Activated CD4-positive, CD25-positive, alpha-beta regulatory T cell treated with anti-CD3 and anti-CD28 coated beads, Interleukin-2, amount 50 U/mL, for 72 hours (primary cell): ENCODE measurements at places on chromosomes 11 and 22.
A peak's percentile ranks its signal among the peaks of the same experiment; 100 is the strongest.

DNA sequence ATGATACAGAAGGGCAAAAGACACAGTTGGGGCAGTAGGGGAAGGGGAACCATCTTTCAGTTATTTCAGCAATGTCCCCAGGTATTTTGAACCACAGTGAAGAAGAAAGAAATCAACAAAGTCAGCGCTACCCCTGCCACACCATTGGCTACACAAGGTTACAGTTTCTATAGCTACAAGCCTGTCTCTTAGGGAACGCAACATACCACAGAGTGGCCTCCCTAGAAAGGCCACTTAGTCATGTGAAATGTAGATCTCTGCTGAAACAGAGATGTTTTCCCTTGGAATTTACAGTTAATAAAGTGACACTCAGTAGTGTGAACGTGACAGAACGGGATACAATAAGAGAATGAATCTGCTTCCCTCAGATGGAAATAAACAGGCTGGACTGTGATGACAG is 54.6 kb downstream of the MCHR1 start:
- DNase-seq = no peak

DNA sequence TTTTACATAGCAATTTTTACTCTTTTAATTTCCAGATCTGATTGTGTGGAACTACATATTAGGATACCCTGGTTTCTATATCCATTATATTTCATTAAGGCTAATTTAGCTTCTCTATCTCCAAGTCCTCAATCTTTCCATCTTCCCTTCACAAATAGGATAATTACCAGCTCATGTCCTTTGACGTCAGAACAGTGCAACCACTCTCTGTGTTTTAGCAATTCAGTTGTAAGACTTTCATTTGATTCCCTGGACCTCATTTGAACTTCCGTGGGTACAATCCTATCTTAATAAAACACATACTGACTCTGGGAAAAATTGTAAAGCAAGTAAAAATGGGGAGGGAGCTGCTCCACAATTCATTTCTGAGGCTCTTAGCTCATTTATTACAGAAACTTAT is 52.8 kb downstream of the FAM76B start:
- no peak for DNase-seq

DNA sequence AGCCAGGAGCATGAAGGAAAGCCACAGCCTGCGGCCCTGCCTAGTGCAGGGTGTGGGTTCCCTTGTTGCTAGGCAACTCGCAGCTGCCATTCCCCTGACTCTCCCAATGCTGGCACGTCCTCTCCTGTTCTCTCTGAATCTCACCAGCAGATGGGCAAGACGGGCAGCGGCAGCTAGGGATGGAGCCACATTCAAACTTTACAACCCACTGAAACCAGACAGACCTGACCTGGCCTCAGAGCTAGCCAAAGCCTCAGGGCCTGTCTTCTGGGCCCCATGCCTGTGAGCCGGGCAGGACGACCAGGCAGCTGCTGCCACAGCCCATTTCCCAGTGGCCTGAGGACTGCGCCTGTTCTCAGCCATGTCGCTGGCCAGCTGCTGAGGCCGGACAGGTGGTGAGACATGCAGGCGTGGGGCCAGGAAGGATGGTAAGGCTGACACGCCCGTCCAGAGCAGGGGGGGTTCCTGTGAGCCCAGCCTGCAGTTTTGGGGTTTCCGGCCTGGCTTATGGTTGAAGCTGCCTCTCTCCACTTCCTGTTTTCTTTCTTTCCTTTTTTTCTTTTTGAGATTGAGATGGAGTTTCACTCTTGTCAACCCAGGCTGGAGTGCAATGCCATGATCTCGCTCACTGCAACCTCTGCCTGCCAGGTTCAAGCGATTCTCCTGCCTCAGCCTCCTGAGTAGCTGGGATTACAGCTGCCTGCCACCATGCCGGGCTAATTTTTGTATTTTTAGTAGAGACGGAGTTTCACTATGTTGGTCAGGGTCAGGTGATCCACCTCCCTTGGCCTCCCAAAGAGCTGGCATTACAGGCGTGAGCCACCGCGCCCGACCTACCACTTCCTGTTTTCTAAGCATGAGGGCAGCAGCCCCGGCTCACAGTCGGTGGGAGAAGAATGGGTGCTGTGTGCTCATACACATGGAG is 4.1 kb downstream of the SUN2 start:
- DNase-seq = peak; percentile 73

GRCh38 chr22:19659805-19660345 is 54.4 kb upstream of the SEPTIN5 start:
- DNase-seq = no peak

DNA sequence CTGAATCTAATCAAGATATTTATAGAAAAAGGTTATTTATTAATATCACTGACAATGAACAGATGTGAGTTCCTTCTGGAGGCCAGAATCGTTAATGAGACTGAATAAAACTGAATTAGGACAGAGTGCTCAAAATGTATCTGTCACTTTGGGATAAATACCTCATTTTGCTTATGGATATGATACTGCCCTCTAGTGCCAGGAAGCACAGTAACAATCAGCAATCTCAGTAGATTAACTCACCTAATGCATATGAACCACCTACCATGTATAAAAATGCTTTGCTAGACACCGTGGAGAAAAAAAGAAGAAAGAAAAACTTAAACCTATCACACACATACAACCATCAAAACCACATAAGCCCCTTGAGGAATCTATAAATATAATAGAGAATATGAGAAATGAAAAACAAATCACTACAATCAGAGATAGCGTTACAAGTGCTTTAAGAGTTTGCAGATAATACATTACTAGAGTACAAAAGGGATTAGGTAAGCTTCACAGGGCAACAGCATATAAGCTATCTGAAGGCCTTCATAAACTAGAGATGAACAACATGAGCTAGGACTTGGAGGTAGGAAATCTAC is 117.4 kb downstream of the SGSM3 start:
- DNase-seq = no peak

DNA sequence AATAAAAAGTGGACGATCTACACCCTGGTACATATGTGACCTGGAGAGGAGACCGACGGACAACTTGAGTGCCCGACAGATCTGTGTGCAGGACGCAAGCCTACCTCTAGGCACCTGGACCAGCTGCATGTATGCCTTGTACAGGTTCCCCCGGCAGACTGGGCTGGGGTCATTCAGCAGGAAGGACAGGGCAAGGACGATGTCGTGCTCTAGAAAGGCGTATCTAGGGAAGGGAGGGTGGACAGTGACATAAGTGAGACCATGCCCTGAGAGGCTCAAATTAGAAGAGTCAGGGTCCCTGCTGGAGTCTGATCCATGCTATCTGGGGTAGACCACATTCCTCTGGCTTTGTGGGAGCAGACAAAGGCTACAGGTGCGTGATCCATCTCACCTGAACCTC is 7.9 kb downstream of the RSPH14 start:
- no peak for DNase-seq

- DNase-seq = no peak
Observed at GRCh38 chr11:35214792-35215193, 75.8 kb downstream of the CD44 start.

GRCh38 chr11:73968356-73968966 is 14.2 kb downstream of the UCP2 start:
- DNase-seq = no peak

DNA sequence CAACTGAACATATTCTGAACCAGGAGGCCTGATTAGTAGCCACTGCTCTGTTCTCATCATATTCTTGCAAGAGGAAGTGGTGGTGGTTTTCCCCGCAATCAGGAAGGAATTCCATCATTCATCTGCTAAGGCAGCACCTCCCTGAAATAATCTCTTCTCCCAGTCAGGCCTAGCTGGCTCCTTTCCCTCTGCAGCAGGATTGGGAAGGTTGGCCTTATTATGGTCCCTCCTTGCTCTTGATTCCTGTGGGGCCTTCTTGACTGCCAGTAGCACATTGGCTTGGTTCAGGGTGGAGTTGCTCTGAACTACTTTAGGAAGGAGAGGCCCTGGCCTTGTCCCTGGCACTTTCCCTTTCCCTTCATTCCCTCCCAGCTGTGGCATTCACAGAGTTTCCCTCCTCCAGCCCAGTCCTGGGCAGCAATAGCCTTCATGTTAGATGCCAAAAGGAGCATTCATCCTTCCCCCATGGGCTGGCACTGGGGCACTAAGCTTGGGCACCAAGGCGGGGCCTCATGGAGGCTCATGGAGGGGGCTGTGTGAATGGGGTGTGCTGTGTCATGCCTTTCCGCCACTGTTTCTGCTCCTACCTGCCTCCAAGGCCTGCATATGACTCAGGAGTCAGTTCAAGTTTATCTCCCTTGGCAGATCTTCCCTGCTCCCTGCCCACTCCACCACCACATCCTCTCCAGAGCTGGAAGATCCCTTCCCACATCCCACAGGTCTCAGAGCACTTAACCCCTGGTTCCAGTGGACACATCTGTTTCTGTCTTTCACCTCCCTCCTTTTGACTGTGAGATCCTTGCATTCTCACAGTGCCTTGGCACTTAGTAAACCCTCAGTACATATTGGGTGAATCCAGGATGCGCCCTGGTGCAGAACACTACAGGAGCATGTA is 27.6 kb upstream of the CD44 start:
- no peak for DNase-seq

DNA sequence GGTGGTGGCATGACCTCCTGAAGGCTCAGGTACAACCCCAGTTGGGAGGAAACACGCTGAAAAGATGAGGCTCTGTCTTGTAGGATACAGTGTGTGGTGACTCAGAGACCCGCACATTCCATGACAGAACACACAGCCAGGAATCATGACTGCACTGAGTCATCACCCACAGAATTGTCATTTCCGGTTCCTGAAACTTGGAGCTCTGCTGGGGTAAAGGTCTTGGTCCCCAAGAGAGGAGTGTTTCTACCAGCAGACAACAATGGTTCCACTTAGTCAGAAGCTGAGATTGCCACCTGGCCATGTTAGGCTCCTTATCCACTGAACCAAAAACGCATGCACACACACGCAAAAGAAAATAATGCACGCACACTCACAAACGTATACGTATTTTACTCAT is 31.5 kb upstream of the CYB5R3 start:
- no peak for DNase-seq

DNA sequence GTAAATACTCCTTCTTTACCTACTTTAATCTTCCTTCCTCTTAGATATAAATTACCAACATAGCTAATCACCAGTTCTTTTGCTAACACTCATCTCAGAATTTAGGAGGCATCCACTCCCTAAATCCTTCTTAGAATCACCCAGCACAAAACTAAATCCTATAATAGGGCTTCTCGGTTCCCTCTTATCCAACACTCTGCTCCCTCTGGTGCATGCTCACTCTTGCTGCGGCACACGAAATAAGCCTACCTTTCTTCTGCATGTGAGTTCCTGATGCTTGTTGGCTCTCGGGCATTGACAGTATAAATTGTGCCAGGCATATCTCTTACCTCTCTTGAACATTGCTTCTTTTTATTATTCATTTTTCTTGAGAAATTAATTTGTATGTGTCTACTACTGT is 61.0 kb downstream of the OR5AK2 start:
- no peak for DNase-seq

GRCh38 chr11:119047205-119047604 is 9.8 kb downstream of the HYOU1 start:
- DNase-seq = no peak

DNA sequence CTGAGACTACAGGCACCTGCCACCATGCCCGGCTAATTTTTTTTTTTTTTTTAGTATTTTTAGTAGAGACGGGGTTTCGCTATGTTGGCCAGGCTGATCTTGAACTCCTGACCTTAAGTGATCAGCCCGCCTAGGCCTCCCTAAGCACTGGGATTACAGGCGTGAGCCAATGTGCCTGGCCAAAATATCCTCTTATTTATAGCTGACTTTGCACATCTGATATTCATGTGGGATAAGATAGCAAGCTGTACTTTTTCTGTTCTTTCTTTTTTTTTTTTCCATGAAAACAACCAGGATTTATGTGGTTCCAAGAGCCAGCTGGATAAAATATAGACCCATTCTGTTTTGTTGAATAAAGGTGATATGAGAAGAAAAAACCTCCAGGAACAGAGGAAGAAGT is 12.1 kb upstream of the XBP1 start:
- no peak for DNase-seq

DNA sequence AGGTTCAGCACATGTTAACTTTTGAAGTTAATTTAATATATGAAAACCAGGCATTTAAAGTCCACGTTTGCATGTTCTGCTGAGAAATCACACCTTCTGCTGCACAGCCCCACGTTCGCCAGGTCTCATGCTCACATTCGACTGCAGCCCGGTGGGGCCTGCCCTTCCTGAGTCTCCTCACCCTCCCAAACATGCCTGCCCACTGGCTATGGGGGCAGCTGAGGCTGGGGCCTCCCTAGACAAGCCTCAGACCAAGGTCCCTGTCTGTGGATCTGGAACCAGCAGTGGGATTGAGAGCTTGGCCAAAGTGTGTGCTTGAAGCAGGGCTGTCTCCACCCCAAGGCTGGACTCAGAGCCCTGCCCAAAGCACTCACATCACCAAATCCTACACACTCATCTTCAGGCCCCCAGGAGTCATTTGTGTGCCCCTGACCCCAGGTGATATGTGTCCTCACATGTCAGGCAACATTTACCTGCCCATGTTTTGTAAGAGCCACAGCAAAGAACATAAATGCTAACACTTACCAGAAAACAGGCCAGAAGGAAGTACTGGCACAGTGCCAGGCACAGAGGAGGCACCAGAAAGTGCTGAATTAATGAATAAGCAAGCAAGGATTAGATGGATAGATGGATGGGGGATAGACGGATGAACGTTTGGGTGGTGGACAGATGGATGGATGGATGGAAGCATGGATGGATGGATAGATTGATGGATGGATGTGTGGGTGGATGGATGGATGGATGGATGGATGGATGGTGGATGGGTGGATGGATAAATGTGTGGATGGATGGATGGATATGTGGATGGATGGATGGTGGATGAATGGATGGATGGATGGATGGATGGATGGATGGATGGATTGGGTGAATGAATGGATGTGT is 9.4 kb upstream of the FADD start:
- no peak for DNase-seq

GRCh38 chr22:44822534-44822933 is 70.2 kb downstream of the ARHGAP8 start:
- DNase-seq = no peak

- no peak for DNase-seq
Observed at GRCh38 chr22:43173566-43173965, 13.4 kb downstream of the TTLL12 start.

- DNase-seq = no peak
Observed at GRCh38 chr11:96267496-96268032, 75.4 kb downstream of the MAML2 start.

DNA sequence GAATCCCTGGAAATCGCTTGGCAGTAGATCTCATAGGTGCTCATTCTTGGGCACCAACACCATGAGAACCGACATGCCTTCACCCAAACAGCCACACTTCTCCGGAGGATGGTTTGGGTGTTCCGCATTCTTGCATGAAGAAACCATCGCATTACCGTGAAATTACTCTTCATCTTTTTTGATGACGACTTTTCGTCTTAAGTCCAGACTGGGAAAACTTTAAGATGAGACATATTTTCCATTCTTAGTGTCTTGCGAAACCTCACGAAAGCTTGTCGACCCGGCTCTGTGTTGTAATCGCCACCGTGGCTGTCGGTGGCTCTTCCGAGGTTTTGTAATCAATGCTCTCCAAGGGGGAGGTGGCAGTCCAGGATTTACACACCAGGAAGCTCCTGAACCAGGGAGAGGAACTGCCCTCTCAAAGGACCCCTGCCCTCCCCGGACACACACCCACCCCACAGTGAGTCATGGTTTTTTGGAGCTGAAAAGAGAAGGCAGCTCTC is 1.7 kb downstream of the TOM1 start:
- no peak for DNase-seq

GRCh38 chr11:68948935-68949334 is 31.9 kb downstream of the MRGPRD start:
- no peak for DNase-seq

- DNase-seq = no peak
Observed at GRCh38 chr11:87575088-87575487, 537.4 kb downstream of the TMEM135 start.
